Chondrocyte (in vitro differentiated cells): ENCODE measurements at places on chromosomes 16 and 17. TPM values are rescaled to one million over a fixed set of nuclear protein-coding genes. Genes with fewer than 3 reads are reported as not detected.

The BAIAP3 gene
- total RNA-seq: 0.36 to 1.7 TPM (median 1.5 TPM) in 3 replicates

The ABCC6 gene
- 0.99 to 2.7 TPM (median 1.5 TPM) in 3 replicates for total RNA-seq

The CLEC3A gene
- total RNA-seq: not detected in 3 replicates

DNA sequence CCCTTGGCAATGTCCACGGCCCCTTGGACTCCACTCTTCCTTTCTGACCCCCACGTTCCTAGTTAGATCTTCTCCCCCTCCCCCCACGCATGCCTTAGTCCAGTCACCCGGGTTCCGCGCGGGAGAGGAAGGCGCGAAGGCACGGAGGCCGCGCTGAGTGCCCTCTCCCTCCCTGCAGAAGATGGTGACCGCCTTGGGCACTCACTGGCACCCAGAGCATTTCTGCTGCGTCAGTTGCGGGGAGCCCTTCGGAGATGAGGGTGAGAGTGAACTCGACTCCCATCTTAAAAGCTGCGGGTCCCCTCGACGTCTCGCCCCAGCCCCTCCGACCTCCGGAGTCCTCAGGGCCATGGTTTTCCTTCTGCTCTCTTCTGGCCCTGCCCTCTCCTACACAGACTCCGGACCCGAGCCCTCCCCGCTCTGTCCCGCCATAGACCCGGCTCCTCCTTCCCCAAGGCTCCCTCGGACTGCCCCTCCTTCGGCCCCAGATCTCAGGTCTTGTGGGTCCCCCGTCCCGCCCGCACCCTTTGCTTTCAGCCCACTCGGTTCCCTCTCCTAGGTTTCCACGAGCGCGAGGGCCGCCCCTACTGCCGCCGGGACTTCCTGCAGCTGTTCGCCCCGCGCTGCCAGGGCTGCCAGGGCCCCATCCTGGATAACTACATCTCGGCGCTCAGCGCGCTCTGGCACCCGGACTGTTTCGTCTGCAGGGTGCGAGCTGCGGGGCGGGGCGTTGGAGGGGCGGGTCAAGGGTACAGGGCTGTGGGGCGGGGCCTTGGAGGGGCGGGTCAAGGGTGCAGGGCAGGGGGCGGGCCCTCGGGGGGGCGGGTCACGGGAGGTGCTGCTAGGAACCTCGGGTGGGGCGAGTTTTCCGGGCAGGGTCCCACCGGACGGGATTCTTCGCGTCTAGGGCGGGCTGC lies 4.6 kb downstream of the TGFB1I1 start:
- H3K27me3 ChIP-seq: no peaks in the 10 kb centered on the region
- no peak overlapping the region for H3K27ac ChIP-seq
- no peak for DNase-seq
- no peak overlapping the region for H3K4me3 ChIP-seq

DNA sequence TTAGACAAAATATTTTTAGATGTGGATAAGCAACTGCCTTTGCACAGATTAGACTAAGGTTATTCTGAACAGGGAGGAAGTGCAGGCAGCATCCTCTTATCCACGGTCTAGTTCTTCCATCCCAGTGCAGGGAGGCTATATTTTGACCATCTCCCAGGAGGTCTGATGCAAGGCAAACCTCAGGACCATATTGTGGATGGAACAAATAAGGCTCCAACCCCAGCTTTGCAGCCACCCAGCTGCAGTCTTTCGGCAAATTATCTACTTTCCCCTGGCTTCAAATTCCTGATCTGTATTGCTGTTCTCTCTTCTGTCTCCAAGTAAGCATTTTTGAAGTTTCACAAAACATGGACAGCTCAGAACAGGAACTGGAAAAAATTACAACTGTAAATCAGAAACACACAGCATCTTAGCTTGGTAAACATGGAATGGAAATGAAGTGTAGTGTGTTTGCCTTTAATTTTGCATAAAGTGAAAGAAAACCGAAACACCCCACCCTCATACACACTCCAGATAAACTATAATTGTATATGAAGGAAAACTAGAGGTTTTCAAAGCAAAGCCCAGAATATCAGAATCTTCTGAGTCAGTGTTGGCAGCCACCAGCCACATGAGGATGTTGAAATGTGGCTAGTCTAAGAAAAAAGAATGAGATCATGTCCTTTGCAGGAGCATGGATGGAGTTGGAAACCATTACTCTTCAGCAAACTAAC lies 33.5 kb upstream of the MON1B start:
- H3K27me3 ChIP-seq: peaks cover 25% of the 10 kb centered on the region
- no peaks in the 10 kb centered on the region for H3K36me3 ChIP-seq
- H3K4me1 ChIP-seq: no peaks in the 10 kb centered on the region
- DNase-seq: no peak
- H3K4me3 ChIP-seq: no peak overlapping the region
- no peak overlapping the region for H3K27ac ChIP-seq

DNA sequence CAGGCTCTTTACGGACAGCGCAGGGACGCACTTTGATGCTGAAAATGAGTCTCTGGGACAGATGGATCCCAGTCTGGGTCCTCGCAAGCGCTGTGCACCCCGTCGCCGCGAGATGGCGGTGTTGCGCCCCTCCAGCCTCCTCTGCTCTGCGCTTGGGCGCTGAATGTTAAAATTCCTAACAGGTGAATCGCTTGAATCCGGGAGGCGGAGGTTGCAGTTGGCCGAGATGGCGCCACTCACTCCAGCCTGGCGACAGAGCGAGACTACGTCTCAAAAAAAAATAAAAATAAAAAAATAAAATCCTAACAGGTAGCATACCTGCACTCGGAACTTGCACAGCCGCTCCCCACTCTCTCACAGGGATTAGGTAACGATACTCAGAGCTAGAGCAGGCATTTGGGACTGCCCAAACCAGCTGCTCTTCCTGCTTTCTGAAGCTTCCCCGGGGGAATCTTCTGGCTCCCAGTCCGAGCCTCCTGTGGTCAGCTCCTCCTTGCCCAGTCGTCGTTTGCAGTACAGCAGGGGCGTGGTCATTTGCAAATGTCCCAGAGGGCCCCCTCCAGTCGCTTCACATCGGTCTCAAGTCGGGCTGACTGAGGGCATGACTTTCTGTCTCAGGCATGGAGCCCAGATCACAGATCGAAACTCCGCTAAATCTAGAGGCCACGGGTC lies 26.2 kb upstream of the OSGIN1 start:
- no peak for DNase-seq
- H3K4me3 ChIP-seq: peak overlapping the region; percentile 22
- H3K36me3 ChIP-seq: peaks cover 2% of the 10 kb centered on the region
- peaks cover 10% of the 10 kb centered on the region for H3K4me1 ChIP-seq
- no peak overlapping the region for H3K27ac ChIP-seq

- no peaks in the 10 kb centered on the region for H3K27me3 ChIP-seq
- H3K27ac ChIP-seq: peak overlapping the region; percentile 98
- H3K36me3 ChIP-seq: peaks cover 15% of the 10 kb centered on the region
- no peak for DNase-seq
- H3K4me1 ChIP-seq: peaks cover 50% of the 10 kb centered on the region
- peak overlapping the region; percentile 92 for H3K4me3 ChIP-seq
Measured at GRCh38 chr17:73232587-73233373, 28.9 kb downstream of the CPSF4L start.

GRCh38 chr17:63550817-63551639 lies 751 bp downstream of the DCAF7 start:
- peak; percentile 85 for DNase-seq
- no peaks in the 10 kb centered on the region for H3K36me3 ChIP-seq
- peak overlapping the region; percentile 97 for H3K27ac ChIP-seq
- H3K27me3 ChIP-seq: no peaks in the 10 kb centered on the region

- no peaks in the 10 kb centered on the region for H3K27me3 ChIP-seq
- H3K27ac ChIP-seq: no peak overlapping the region
- H3K4me3 ChIP-seq: no peak overlapping the region
- DNase-seq: no peak
- peaks cover 3% of the 10 kb centered on the region for H3K36me3 ChIP-seq
Measured at GRCh38 chr17:66401364-66401763, 99.0 kb downstream of the PRKCA start.

GRCh38 chr16:23424292-23424958 lies 28.6 kb downstream of the COG7 start:
- no peaks in the 10 kb centered on the region for H3K27me3 ChIP-seq
- peak overlapping the region; percentile 89 for H3K27ac ChIP-seq
- no peak for DNase-seq
- H3K4me3 ChIP-seq: peak overlapping the region; percentile 3

DNA sequence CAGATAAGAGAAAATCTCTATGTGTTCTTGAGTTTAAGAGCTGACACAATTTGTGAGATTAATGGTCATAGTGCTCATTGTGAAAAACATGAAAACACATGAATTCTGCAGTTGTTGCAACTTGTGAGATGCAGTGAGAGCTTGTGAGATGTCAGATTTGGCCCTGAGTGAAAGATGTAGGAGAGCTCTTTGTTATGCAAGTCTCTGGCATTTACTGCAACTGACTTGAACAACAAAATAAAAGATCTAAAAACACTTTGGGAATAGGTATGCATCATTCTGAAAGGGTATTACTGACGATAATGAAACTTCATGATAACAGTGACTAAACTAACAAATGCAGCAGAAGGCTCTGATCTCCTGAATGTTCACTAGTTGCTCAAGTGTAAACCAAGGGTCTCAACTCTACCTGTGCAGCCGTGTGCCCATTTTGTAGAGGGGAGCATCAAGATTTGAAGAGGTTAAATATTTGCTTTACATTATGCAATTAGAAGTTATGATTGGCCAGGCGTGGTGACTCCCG lies 50.8 kb upstream of the SMIM36 start:
- no peak for DNase-seq
- H3K4me3 ChIP-seq: no peak overlapping the region
- H3K36me3 ChIP-seq: no peaks in the 10 kb centered on the region

- no peaks in the 10 kb centered on the region for H3K27me3 ChIP-seq
- H3K36me3 ChIP-seq: peaks cover 5% of the 10 kb centered on the region
- DNase-seq: no peak
- H3K4me1 ChIP-seq: peaks cover 32% of the 10 kb centered on the region
- no peak overlapping the region for H3K4me3 ChIP-seq
- no peak overlapping the region for H3K27ac ChIP-seq
Measured at GRCh38 chr17:65270499-65271253, 133.5 kb downstream of the RGS9 start.

GRCh38 chr17:36135465-36135864 lies 31.8 kb downstream of the CCL4 start:
- H3K27me3 ChIP-seq: peaks cover 12% of the 10 kb centered on the region
- H3K4me3 ChIP-seq: no peak overlapping the region
- peaks cover 20% of the 10 kb centered on the region for H3K4me1 ChIP-seq
- H3K27ac ChIP-seq: no peak overlapping the region

DNA sequence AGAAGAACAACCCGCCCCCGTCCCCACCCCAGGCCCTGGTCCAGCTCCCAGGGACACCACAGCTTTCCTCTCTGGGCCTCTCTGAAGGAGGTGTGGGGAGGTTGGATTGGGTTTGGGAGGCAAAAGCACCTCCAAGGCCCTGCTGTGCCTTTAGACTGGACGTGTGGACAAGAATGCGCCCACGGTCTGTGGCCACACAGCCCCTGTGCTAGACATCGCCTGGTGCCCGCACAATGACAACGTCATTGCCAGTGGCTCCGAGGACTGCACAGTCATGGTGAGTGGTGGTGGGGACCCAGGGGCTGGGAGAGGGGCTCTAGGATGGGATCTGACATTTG lies 3.0 kb downstream of the CORO1A start:
- no peak for DNase-seq
- H3K4me1 ChIP-seq: peaks cover 9% of the 10 kb centered on the region
- no peaks in the 10 kb centered on the region for H3K27me3 ChIP-seq
- no peaks in the 10 kb centered on the region for H3K36me3 ChIP-seq

GRCh38 chr17:1905190-1905913 lies 75.5 kb downstream of the RPA1 start:
- peaks cover 7% of the 10 kb centered on the region for H3K4me1 ChIP-seq
- H3K4me3 ChIP-seq: no peak overlapping the region
- no peak for DNase-seq
- no peak overlapping the region for H3K27ac ChIP-seq
- peaks cover 41% of the 10 kb centered on the region for H3K27me3 ChIP-seq

- H3K4me1 ChIP-seq: peaks cover 14% of the 10 kb centered on the region
- H3K27me3 ChIP-seq: no peaks in the 10 kb centered on the region
Measured at GRCh38 chr17:40371261-40371929, 6.9 kb upstream of the GJD3 start.
